Stimulated activated CD8-positive, alpha-beta memory T cell treated with anti-CD3 and anti-CD28 coated beads, Interleukin-4, amount 100 ng/mL, for 24 hours (primary cell): ENCODE measurements at places on chromosomes 7 and 10.

GRCh38 chr7:74033372-74034311 is 5.7 kb downstream of the ELN start:
- no peak for DNase-seq

GRCh38 chr10:129942936-129943715 is 20.9 kb downstream of the EBF3 start:
- DNase-seq, result no peak

GRCh38 chr10:61733358-61733940 is 70.7 kb downstream of the CABCOCO1 start:
- DNase-seq, result no peak

DNA sequence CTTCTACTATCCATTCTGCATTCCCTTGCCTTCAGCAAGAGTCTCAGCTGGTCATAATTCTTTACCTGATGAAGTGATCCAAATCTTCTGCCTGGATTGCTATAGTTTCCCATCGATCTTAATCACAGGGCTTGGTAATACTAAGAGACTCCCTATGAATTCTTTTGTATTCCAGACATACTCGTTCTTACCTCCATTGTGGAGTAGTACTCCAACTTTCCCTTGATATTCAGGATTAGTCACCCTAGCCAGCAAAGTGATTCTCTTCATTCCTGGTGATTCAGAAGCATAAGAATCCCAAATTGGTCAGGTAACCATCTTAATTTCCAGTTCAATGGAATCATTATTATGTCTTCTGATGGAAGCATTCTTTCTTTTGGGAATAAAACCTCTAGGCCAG is 96.7 kb downstream of the TWIST1 start:
- no peak for DNase-seq

- no peak for DNase-seq
These were observed 187.8 kb downstream of the GNAT3 start for GRCh38 chr7:80324032-80324431.

- no peak for DNase-seq
These were observed 111.0 kb upstream of the ANLN start for GRCh38 chr7:36278620-36279172.

- DNase-seq, result no peak
These were observed 528.8 kb upstream of the PCDH15 start for GRCh38 chr10:55329796-55330195.

GRCh38 chr10:113569576-113569975 is 16.7 kb downstream of the HABP2 start:
- no peak for DNase-seq

- DNase-seq, result no peak
These were observed 146.5 kb downstream of the ARID5B start for GRCh38 chr10:62047960-62048383.

GRCh38 chr7:37853468-37853867 is 5.1 kb downstream of the NME8 start:
- no peak for DNase-seq

DNA sequence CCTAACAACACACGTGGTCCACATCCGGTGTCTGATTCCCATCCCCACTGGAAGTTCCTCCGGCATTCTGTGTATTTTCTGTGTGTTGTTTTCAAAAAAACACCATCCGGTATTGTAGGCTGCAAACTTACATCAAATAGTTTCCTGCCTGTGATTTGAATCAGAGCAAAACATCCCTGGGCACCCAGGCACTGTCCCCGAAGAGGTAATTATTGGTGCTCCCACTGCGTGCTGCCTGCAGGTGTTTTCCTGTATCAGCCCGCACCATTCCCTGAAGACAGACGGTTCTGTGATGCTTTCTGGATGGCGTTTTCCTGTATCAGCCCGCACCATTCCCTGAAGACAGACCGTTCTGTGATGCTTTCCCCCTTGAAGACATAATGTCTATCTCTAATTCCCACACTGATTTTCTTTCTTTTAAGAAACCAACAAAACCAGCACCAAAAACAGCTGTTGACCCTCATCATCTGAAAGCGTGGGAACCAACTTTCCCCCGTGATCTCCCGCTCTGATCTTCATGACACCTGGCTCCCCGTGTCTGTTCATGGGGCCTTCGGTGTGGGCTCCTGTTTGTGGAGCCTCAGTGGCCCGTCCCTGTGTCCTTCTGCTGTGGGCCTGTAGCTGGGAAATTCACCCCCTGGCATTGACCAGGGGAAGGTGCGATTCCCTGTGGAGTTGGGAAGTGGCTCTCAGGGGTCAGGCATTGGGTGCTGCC is 205.3 kb downstream of the ADARB2 start:
- no peak for DNase-seq
